ENCODE measurements at places on chromosomes 5 and 9.

DNA sequence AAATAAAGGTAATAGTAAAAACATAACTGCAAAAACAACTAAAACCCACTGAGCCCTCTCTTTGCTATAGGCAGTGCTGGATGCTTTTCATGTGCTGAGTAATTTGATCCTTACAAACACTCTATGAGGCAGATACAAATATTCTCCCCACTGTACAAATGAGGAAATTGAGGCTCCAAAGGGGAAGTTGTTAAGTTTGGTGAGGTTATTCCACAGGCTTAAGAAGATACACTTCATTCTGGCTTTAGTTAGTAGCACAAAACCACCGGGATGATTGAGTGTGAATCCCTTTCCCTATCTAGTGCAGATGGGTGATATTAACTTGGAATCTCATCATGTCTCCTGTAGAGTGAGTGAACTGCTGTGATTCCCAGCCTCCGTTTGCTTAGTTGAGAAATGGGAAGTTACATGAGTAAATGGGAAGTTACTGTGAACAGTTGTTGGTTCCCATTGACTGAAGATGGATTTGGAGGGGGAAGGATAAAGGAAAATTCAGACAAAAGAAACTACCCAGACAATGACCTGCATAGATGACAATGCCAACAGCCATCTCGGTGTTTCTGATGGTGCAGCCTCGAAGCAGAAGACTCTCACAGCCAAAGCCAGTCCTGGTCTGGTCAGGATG is 208.3 kb downstream of the ATP10B start:
- no peak for DNase-seq

DNA sequence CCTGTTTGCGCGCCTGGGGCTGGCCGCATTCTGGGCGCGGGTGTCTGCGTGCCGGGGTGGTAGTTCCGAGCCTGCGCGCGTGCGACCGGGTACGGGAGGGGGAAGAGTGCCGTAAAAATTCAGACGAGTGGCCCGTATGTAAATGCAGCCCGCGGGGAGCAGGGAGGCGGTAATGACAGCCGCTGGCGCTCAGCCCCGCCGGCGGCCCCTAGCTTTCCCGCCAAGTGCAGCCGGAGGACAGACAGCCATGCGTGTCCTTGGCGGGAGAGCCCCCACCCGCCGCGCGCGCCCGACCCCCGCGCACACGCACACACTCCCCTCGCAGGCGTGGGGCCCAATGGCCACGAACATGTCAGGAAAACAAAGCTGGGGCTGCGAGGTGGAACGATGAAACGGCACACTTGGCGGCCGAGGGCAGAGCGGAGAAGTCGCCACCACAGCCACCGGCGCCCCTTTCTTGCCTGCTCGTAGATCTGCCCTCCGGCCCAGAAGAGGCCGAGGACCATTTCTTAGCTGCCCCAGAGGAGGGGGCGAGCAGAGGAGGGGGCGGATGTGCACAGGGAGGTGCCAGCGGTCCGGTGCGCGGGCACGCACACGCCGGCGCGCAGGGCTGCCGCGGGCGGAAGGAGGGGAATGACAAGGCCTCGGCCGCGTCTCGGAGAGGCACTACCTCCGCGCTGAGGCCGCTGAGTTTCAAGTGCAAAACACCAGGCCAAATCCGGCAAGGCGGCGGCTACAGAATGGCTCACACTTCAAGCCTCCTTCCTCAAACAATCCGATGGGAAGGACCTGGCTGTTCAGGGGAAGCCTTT is 208.4 kb downstream of the MEF2C start:
- no peak for DNase-seq

DNA sequence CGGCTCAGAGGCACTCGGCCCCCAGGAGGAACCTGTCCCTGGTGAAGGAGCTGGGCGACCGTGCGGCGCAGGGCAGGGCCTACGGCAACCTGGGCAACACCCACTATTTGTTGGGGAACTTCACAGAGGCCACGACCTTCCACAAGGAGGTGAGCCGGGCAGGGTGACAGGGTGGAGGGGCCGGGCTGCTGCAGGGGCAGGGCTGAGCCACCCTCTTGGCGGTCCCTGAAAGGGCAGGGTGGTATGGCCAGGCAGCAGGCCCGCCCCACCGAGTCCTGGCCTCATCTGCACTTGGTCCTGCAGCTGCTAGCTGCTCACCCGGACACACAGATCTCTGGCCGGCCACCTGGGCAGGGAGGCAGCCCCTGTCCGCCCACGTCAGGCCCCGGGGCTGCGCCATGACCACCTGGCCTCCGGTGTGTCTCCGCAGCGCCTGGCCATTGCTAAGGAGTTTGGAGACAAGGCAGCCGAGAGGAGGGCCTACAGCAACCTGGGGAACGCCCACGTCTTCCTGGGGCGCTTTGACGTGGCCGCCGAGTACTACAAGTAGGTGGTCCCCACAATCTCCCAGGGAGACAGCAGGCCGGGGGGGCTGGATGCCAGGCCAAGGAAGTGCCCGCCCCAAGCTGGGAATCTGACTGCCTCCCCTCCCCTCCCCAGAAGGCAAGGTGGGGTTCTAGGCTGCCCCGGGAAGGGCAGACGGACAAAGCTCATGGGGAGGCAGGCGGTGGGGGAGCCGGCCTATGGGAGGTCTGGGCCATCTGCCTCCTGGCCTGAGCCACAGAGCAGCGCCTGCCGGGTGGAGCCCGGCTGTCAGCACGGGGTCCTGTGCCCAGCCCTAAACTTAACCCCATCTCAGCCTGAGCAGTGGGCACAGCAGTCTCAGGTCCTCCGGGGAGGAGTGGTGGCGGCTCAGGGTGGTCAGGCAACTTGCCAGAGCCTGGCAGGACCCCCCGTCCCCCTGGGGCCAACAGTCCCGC is 10.4 kb downstream of the GPSM1 start:
- no peak for DNase-seq

- DNase-seq = no peak
Observed at GRCh38 chr9:21778304-21778703, 24.1 kb upstream of the MTAP start.

- DNase-seq = no peak
Observed at GRCh38 chr9:7366121-7366520, 433.5 kb downstream of the DMAC1 start.

GRCh38 chr9:89985068-89985467 is 380.3 kb downstream of the GADD45G start:
- DNase-seq = no peak

GRCh38 chr5:110056580-110057114 is 366.9 kb downstream of the MAN2A1 start:
- no peak for DNase-seq

All from stimulated activated CD8-positive, alpha-beta memory T cell treated with anti-CD3 and anti-CD28 coated beads, Interleukin-15, amount 100 ng/mL, for 24 hours (primary cell).